ENCODE measurements at places on chromosomes 1 and 21.

- DNase-seq, result peak; percentile 74
Measured at GRCh38 chr1:183279835-183280234, 93.8 kb downstream of the LAMC2 start.

- peak; percentile 46 for DNase-seq
Measured at GRCh38 chr1:93740601-93741031, 59.0 kb upstream of the BCAR3 start.

DNA sequence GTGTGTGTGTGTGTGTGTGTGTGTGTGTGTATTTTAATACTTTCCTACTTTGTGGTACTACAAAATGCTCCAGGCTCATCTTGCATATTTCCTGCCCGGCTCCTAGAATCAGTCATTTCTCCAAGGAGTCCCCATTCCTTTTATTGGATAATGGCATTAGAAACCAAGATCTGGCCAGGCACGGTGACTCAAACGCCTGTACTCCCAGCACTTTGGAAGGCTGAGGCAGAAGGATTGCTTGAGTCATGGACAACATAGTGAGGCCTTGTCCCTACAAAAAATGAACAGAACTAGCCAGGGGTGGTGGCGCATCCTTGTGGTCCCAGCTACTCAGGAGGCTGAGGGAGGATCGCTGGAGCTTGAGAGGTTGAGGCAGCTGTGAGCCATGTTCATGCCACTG, 20.3 kb downstream of the EPB41 start:
- no peak for DNase-seq

DNA sequence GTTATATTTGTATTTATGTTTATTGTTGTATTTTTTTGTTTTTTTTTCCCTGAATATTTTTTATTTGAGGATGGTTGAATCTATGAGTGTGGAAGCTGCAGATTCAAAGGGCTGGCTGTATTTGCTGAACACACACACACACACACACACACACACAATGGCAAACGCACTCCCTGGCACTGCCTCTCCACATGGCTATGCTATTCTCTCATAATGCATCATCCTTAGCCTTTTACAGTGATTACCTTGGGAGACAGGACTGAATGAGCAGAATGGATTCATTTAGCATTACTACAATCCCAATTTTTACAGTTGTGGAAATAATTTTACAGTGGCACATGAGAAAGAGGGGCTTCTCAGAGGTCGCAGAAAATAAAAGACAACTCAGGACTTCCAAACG, 390.1 kb downstream of the PCP4 start:
- no peak for DNase-seq

- DNase-seq, result peak; percentile 43
Measured at GRCh38 chr1:35925741-35926140, 5.2 kb upstream of the AGO3 start.

DNA sequence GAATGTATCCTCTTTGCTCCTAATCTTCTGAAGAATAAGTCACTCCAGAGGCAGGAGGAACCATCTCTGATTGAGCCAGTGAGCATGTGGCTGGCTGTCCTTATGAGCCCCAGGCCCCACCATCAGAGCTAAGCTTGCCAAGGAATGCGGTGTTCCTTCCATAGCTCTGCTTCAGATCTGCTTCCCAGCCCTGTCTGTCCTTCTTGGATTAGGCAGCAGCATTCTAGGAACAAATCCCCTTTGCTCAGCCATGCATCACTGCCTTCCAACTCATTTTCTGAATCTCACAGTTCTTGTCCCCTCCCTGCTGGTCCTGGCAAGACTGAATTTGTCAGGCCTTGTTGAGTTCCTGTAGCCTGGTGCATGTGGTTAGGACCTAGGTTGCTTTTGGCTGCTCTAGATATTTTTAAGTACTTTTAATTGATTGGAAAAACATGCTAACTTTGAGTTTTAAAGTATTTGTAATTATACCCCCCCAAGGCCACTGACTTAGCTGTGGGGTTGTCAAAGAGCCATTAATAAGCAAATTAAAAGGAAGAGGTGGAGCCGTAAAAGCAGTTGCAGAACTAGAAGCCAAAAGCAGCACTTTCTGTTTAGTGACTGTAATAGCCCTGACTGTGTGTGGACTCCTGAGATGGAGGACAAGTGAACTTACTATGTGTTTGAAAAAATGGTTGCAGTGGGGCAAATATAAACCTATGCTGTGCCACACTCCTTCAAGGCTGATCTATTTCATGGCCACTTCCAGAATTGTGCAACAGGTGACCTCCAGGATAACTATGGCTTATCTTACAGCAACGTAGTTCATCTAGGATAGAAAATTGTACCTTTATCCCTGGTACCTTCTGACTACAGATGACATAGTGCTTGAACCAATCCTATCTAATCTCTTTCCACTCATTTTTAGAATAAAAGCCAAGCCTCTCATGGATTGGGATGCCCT, 61.3 kb upstream of the BACH1 start:
- DNase-seq, result peak; percentile 75

DNA sequence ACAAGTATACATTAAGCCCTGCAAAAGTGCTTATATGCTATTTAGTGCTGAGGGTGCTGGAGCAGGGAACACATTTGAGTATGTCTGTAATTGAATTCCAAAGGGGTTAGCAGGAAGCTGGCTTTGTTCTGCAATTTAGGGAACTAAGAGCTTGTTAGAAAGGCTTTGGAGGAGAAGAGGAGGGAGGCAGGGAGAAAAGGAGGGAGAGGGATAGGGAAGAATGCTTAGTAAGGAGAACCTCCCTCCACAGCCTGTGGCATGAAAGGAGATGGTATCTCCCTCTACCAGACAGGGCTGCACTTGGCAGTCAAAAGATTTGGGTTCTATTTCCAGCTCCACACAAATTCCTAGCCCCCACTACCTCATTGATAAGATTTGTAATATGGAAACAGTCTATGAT, 217.8 kb downstream of the DAB1 start:
- peak; percentile 37 for DNase-seq

DNA sequence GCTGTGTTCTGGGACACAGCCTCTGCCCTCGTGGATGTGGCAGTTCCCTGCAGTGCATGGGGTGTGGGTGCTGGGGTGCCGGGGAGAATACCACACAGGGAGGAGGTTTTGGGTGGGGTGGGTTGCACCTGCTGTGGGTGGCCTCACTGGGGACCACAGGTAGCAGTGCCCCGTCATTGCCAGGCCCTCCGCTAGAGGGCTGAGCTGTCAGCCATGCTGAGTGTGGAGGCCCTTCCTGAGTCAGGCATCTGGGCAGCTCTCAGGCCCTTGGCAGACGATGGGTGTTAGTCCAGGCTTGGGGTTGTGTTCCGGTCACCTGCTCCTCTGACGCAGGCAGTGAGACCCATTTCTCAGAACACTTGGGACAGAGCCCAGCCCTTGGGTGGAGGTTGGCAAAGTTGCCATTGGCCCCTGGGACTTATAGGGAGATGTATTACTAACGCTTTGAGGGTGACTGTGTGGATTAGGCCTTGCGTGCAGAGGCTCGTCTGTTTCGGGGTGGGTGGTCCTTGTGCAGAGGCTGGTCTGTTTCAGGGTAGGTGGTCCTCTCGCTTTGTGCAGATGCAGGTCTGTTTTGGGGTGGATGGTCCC, 23.9 kb downstream of the PCNT start:
- no peak for DNase-seq

DNA sequence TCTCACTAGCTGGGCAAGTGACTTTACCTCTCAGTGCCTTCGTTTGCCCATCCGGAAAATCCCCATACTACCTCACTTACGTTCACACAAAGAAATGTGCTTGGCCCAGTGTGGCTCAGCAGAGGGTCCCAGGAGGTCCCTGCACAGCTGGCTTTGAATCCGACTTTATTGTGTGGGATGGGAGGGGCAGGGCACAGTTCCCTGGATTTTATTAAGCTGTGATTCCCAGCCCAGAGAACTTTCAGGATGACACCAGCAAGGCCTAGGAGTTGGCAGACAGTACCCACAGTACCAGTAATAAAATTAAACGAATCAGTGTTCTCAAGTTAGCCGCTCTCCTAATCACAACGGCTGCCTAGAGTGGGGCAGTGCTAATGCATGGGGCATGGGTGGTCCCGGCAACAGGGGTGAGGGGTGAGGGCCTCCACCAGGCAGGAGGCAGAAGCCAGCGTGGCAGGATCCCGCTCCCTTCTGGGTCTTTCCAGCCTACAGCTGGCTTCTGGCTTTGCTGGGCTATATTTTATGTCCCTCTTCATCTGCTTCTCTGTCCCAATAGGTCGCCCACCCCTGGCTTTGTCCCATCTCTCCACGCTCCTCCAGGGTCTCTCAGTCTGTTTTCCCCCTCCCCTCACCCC, 74.9 kb downstream of the VWA5B1 start:
- DNase-seq, result no peak

GRCh38 chr1:243982447-243983018, 68.5 kb upstream of the ZBTB18 start:
- DNase-seq, result no peak

DNA sequence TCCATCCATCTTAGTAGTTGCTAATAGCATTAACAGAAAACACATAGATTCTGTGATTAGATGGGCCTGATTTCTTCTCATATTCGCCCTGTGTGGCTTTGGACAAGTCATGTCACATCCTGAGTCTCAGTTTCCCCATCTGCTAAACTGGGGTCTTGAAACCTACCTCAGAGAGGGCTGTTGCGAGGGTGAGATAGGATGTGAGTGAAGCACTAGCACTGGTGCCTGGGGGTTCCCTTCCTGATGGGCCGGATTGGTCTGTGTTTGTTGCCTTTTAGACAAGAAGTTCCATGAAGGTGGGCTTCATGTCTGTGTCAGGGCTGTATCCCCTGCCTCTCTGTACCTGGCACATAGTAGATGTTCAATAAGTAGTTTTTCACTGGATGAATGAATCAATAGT, 3.5 kb upstream of the MAN1C1 start:
- no peak for DNase-seq

DNA sequence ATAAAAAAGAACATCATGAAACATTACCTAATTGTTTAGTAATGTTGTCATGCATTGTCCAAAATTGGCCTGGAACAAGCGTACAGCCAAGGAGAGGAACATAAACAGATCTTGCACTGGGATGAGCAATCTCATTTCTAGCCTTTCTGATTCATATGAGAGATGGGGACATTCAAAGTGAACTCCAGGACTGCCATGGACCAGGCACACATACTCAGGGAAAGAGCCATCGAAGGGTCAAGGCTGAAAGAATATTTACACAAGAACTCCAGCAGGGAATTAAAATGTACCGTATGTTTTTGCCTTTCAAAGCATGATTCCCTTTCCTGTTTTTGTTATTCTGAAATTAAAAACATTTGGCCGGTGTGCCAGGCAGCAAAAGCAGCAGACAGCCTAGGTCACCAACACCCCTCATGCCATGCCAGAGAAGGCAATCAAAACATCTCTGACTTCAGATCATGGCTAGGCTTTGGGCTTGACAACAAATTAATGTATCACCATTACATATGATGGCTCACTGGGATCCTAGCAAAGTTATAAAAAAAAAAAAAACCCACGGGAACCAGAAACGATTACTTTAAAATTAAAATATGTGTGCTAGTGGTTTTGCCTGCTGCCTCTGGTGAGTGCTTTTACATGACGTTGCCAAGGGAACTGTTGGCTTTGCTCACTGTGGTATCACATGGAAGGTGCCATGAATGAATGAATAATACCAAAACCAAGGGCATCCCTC, 159.8 kb downstream of the TGFBR3 start:
- peak; percentile 83 for DNase-seq

DNA sequence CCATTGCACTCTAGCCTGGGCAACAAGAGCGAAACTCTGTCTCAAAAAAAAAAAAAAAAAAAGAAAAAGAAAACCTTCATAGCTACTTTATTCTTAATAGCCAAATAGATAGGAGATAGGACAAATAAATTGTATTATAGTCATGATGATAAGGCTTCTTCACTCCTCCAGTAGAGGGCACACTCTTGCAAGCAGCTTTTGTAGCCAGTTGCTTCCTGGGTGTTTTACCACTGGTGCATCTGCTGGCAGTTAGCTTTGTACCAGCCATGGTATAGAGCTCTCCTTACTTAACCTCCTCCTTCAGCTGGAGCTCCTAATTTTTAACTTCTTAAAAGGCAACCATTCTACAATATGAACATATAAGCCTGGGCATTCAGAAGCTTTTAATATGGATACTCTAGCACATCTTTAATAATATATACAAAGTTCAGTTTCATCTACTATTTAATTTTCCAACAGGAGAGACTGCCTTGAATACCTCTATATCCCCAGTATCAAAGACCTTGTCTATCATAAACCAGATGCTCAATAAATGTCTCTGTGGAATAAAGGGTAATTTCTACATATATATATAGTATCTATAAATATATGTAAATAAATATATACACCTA, 35.8 kb downstream of the EVI5 start:
- peak; percentile 59 for DNase-seq

DNA sequence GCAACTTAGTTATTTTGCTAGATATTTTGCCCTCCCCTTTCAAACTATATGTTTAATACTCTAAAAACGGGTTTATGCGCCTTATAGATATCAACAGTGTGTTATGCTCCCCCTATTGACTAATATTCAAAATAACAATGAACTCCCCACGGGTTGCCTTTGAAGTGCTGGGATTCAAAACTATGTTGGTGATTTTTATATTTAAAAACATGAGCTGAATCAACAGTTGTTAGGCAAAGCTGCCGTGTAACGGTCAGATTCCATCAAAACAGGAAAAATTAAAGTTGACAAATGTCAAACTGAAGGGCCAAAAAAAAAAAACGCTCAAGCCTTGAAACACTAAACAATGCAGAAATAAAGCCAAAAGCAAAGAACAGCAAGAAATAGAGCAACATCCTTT, 2.5 kb downstream of the TGFBR3 start:
- DNase-seq, result peak; percentile 50

GRCh38 chr1:59484096-59484495, 187.2 kb downstream of the FGGY start:
- peak; percentile 95 for DNase-seq

- DNase-seq, result no peak
Measured at GRCh38 chr1:32349211-32349708, 13.0 kb downstream of the FAM229A start.

DNA sequence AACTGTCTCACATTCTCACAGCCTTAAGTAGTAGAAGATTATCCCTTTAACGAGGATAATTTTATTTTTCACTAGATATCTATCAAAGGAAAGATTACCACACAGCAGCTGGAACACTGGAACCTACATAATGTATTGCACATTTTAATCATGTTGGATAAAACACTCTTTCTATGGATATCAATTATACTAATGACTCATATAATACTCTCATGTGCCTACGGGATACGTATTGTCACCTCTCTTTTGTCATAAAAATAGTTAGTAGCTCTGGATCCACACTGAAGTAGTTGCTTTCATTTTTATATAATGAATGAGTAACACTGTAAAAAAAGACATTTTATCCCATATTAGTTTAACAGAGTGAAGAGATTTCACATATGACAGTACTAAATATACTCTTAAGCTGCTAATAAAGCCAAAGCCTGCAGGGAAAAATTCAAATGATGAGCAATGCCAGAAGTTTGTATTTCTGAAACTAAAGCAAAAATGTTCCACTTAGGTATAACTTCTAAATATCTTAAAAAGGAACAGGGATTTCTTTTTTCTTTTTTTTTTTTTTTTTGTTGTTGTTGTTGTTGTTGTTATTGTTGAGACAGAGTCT, 408.7 kb upstream of the PKN2 start:
- DNase-seq, result peak; percentile 20

GRCh38 chr1:1208713-1209433, 2.5 kb upstream of the TNFRSF18 start:
- peak; percentile 23 for DNase-seq

- DNase-seq, result peak; percentile 95
Measured at GRCh38 chr1:226820941-226821718, 49.3 kb upstream of the PSEN2 start.
